ENCODE measurements at places on chromosomes 4 and X.

DNA sequence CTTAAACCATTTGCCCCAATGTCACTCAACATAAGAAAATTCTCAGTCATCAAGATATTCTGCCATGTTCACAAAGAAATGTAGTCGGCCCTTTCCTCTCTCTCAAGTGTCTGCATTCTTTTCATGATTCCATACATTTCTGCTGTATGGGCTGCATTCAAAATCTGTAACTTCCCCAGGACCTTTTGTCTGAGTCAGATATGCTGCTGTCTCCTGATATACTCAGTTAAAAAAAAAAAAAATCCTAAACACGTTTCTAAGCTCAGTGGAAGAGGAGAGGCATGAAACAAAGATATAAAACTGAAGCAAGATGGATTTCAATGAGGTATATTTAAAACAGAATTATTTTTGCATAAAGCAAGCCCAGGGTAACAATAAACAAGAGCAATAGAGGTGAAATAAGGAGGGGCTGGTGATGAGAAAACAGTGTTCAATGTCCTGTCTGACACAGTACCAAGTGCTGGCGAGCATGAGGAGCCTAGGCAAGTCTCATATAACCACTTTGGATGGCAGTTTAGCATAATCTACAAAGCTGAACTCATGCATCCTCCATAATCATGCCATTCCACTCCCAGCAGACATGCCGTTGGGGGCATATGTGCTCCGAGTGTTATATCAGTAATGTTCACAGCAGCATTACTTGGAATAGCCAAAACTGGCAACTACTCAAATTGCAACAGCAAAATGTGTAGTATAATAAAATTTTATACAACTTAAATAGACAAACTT is 76.7 kb downstream of the MANBA start:
- DNase-seq, result no peak

DNA sequence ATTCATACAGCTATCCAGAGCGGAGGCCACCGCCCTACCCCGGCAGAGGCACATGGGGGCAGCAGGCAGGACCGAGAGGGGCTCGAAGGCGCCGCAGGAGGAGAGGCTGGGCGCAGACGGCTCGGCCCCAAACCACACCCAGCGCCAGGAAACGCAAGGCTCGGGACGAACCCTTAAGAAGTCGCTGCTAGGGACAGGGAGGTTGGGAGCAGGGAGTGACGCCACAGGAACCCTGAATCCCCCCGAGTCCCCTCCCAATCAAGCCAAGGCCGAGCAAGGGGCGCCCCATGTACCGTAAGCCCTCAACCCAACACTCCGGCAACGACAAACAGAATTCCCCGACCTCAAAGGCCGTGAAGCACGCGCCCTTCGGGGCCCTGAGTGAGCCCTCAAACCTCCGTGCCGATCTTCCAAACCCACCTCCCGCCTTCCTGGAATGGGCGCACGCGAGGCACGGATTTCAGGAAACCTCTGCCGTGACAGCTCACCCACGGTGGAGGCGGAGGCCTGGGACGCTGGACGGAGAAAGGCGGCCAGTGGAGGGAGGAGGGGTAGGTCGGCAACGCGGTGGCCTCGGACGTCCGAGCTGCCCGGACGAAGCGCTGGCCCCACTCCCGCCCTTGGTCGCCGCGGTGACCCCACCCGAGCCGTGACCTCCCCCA is 1.8 kb downstream of the ZFYVE28 start:
- no peak for DNase-seq

DNA sequence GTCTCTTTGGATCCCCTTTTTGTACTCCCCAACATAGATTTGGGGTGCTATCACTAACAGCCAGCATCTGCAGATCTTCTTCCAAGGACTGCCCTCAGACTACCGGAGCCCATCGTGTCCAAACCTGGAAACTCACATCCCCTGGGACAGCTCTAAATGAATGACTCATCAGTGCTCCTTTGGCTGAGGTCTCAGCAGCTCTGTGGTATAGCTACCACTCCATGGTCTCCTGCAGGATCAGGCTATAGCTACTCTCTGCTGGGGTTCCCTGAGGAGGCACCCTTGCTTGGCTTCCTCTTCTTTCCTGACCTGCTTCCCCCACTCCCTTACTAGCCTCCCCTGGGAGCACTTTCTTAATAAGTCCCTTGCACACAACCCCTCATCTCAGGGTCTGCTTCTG is 97.5 kb upstream of the PRPS2 start:
- no peak for DNase-seq

GRCh38 chr4:11821772-11822430 is 393.2 kb upstream of the HS3ST1 start:
- DNase-seq, result no peak

- no peak for DNase-seq
Measured at GRCh38 chr4:6366581-6366980, 96.9 kb downstream of the WFS1 start.

- DNase-seq, result no peak
Measured at GRCh38 chr4:148530114-148530513, 87.9 kb upstream of the NR3C2 start.

DNA sequence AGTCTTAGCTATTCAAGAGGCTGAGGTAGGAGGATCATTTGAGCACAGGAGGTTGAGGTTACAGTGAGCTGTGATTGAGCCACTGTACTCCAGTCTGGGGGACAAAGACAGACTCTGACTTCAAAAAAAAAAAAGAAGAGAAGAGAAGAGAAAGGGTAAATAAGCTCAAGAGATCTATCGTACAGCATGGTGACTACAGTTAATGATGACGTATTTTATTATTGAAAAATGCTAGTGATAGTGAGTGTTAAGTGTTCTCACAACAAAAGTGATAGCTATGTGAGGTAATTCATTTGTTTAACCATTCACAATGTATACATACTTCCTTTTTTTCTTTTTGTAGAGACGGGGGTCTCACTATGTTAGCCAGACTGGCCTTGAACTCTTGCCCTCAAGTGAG is 121.5 kb upstream of the RPL34 start:
- no peak for DNase-seq

GRCh38 chr4:144644368-144645101 is 1.4 kb upstream of the HHIP start:
- no peak for DNase-seq

DNA sequence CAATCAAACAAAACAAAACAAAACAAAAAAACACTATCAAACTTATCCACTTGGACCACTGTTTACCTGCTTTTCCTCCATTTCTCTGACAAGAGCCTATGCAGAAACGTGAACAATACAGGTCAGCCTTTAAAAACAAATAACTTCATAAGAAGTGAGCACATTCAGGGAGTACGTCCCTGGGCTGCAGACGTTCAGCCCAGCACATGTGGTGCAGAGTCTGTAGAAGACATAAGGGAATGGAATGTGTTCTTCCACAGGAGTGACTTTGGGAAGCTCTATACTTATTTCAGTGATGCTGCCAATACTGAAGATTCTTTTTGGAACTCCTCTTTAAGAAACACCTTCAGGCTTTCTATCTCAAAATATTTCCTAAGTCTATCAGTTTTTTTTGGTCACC is 120.6 kb downstream of the SPRY1 start:
- DNase-seq, result no peak

Measured in fibroblast of villous mesenchyme (primary cell).